SK-N-SH treated with all-trans-retinoic acid at 6 μM for 48 hours (cell line): ENCODE measurements at places on chromosomes 6 and 20.
A peak's percentile ranks its signal among the peaks of the same experiment; 100 is the strongest.

DNA sequence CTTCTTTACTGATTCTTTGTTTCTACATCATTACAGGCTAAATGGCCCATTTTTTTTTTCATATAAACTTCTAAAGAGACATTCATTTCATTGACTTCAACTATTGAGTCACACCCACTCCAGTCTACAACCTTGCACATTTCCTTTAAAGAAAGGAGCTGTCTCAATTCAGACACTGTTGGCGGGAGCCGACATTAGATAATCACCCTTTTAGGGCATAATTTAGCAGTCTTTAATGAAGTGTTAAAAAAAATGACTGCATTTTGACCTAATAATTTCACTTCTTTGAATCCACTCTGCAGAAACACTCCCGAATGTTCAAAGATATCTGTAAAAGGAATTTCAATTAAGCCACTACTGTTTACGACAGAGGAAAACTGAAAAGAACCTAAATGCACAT, 1.5 kb downstream of the EPM2A start:
- no peak for ATAC-seq

GRCh38 chr6:37531437-37532036, 31.8 kb upstream of the CCDC167 start:
- no peak for ATAC-seq

DNA sequence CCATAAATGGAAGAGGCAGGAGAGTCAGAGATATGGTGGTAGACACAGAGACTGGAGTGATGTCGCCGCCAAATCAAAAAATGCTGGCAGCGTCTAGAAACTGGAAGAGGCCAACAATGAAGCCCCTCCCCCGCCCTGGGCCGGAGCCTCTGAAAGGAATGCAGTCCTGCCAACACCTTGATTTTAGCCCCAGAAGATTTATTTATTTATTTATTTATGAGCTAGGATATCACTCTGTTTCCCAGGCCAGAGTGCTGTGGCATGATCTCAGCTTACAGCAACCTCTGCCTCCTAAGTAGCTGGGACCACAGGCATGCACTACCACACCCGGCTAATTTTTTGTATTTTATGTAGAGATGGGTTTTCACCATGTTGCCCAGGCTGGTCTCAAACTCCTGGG, 82.6 kb upstream of the CCDC167 start:
- ATAC-seq, result no peak

GRCh38 chr6:127956260-127956888, 55.5 kb upstream of the THEMIS start:
- peak; percentile 41; the same call in 2 of the 3 replicates for ATAC-seq

GRCh38 chr6:96520171-96521115, 1.2 kb upstream of the UFL1 start:
- no peak for ATAC-seq

DNA sequence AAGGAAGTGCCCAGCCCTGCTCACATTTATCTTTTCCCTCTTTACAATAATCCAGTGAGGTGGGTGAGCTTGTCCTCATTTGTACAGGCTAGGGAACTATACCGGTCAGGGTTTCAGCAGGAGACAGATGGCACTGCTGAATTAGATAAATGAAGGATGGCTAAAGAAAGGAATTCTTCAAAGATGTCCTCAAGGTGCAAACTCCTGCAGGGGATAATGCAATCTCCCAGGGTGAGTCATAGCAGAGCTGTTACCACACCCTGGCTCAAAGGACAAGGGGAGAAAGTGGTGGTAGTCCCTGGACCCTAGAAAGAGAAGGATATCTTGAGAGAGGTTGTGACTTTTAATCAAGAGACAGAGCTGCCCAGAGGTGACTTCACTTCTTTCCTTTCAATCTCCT, 66.7 kb downstream of the RFPL4B start:
- no peak for ATAC-seq

DNA sequence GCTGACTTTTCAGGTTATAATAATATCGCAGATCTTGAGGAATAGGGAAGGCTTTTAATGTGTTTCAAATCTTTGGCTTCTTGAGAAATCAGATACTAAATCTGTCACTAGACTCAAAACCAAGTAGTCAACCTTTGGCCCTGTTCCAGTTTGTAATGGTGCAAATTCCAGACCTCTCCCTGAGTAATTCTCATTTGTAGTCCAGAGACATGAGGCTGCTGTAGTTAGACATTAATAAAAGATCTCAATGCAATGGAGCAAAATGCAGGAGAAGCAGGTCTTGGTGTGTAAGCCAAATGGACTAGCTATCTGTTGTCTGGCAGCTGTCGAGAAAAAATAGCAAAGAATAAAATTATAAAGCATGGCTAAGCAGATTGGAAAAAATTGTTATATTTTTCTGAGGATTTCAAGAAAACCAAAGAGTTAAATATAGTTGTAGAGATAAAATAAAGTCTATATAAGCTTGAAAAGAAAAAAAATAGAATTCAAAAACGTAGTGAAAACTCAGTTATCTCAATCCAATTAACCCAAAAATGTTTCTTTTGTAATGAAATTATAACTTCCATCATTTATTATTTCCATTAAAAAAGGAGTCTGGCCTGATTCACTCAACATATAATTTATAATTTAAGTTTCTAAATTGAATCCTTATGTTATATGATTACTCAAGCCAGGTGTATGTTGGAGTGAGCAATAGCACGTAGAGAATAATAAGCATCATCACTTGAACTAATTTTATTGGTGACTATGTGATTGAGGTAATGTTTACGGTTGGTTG, 161.5 kb upstream of the ADGRB3 start:
- ATAC-seq, result no peak

- no peak for ATAC-seq
Observed at GRCh38 chr20:63177134-63177784, 38.7 kb downstream of the YTHDF1 start.

DNA sequence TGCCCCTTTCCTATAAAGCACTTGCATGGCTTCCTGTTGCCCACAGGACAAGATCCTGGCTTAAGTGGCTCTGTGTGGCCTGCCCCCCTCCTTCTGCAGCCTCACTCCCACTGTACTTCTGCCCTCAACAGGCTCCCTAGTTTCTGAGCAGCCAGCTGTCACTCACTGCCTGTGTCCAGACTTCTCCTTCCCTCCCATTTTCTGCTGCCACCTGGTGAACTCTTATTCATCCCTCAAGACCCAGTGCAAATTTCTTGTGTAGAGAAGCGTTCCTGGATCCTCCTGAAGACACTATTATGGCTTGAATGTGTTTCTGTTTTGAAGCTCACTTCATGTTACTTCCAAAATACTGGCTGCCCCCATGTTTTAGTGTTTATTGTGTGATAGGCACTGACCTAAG, 26.5 kb downstream of the SNPH start:
- no peak for ATAC-seq

DNA sequence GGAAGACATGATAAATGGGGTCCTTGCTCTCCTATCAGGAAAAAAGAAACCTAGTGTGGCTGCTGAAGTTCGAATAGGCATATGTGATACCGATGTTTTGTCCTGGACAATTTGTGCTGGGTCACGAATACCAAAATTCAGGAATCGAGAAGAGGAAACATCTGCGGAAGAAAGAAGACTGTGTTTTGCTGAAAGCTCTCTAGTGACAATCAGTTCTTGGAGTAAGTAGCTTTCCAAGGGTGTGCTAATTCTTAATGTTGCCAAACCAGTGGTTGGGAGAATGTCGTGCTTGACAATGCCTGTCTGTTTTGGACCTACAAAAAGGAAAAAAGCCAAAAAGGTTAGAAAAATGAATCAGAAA, 956.1 kb downstream of the PHF3 start:
- ATAC-seq, result no peak

- peak; percentile 68 for ATAC-seq
Observed at GRCh38 chr20:21302664-21303060, 469 bp upstream of the XRN2 start.

GRCh38 chr6:15200087-15200486, 45.8 kb upstream of the JARID2 start:
- no peak for ATAC-seq

GRCh38 chr6:88115307-88115706, 50.8 kb downstream of the CNR1 start:
- no peak for ATAC-seq

DNA sequence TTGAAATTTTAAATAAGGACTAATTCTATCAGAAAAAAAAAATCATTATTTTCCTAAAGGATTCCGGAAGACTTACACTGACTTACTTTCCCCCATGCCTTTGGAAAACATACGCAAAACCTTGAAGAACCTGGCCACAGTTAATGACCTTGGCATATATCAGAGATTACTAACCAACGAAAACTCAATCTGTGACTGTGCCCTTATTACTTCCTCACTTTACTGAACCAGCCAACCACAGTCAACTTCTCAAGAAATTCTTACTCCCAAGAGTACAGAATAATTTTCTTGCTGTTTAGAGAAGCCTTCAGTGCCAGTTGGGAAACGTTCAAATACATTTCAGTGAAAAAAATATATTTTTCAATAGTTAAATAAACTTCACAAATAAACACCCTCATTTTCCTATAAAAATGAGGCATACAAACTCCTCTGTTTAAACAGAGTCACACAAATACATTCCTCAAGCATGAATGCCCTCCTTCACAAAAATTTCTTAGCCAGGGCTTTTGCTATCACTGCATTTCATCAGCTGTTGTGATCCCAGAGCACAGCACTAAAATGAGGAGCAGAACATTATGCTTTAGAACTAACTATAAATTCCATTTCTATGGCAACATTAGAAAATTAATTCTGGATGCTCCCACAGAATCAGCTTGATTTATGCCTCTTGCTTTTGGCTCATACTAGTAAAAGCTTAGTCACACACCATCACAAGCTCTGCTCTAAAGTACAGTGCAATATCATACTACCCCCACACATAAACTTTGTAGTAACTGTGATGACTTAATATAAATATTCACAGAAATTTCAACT, 117.6 kb downstream of the DST start:
- peak; percentile 87 for ATAC-seq

DNA sequence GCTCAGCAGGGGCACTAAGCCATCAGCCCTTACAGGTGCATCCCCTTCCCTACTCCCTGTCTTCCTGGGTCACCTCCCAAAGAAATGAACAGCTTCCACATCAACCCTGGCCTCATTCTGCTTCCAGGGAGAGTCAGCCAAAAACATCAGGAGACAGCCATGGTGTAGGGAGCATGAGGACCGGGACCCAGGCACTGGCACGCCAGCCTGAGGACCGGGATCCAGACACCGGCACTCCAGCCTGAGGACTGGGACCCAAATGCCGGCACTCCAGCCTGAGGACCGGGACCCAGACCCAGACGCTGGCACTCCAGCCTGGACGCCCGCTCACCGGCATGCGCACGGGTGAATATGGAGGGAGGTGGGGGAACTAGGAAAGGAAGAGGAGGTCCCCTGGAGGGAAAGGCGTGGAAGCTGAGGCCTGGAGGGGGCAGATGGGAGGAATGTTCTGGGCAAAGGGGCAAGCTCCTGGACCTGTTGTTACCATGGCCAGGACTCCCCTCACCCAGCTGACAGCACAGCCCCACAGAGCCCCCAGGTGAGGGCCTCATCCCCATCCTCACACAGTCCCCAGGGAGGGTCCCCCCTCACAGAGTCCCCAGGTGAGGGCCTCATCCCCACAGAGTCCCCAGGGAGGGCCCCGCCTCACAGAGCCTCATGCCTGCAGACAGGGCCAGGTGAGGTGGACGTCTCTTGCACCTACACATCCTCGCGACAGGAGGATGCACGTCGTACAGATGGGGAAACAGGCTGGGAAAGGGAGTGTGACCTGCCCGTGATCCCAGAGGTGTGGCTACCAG, 26.0 kb upstream of the MRGBP start:
- no peak for ATAC-seq

GRCh38 chr6:166619912-166620311, 7.1 kb downstream of the RPS6KA2 start:
- peak; percentile 88 for ATAC-seq
